ENCODE measurements at places on chromosomes 6 and 20.
A peak's percentile ranks its signal among the peaks of the same experiment; 100 is the strongest.

GRCh38 chr6:90146921-90147649 is 149.6 kb downstream of the BACH2 start:
- no peak for DNase-seq

DNA sequence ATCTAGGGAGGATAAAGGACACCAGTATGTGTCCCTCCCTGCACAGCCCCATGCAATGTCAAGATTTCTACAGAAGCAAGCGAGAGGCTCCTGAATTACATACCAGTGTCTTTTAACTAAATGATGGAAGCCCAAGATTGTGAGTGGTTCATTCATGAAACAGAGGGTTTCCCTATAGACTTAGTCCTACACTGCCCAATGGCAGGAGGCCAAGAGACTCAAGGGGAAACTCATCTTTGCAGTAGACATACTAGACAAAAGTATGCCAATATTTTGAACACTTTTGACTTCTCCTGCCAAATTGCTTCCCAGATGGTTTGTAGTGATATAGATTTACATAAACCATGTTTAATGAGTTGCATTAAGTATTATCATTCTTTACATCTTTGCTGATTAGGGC is 557.2 kb upstream of the JAG1 start:
- DNase-seq = peak; percentile 7

- DNase-seq = peak; percentile 79
Measured at GRCh38 chr6:138428944-138429598, 25.0 kb downstream of the HEBP2 start.

GRCh38 chr6:133921249-133921859 is 31.7 kb upstream of the TBPL1 start:
- peak; percentile 55 for DNase-seq

- peak; percentile 3 for DNase-seq
Measured at GRCh38 chr20:48571949-48572847, 255.6 kb downstream of the PREX1 start.
